ENCODE measurements at places on chromosomes 7 and 10.

DNA sequence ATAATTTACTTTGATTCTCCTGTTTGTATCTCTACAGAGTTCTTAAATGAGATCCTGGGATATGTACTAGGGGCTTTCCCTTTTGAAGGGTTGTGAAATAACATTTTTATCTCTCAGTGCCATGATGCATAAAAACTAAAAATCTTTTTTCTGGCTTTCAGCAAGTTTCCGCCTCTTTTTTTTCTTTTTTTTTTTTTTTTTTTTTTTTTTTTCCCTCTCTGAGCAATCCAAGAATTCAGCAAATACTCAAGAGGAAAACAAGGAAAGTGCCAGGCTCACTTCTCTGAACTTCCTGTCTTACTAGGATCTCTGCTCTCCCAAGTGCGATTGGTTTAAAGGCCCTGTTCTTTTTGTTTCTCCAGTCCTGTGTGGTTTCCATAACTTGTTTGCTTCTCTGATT lies 79.9 kb downstream of the HYCC1 start:
- no peak for DNase-seq

- no peak for DNase-seq
Observed at GRCh38 chr7:150988230-150989226, 2.3 kb upstream of the NOS3 start.

DNA sequence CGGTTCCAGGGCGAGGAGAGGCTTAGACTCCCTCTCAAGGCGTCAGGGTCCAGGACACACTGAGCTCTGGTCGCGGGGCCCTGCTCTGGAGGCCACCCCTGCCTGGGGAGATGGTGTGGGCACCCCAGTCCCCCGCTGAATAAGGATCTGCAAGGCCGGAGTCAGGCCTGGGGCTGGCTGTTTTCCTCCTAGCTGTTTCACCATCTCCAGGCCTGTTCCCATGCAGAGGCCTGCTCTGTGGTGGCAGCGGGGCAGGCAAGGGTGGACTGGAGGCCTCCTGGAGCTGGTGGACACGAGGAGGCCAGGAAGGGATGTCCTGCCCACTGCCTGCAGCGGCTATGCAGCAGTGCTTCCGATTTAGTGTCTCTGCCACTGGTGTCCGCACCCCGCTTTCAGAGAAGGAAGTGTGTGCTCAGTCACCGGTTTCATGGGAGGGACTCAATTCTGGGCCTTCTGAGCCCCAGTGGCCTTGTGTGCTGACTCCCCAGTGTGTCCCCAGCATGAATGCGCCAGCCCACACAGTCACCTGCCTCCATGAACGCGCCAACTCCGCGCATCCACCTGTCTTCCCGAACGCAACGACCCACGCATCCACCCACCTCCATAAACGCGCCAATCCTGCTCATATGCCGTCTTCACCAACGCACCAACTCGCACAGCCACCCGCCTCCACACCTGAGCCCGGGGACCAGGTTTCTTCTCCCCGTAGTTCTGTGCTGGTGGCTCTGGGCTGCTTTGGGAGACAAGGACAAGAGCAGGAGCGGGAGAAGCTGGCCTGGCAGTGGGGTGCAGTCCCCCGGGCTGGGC lies 14.5 kb upstream of the GPR146 start:
- DNase-seq = no peak

DNA sequence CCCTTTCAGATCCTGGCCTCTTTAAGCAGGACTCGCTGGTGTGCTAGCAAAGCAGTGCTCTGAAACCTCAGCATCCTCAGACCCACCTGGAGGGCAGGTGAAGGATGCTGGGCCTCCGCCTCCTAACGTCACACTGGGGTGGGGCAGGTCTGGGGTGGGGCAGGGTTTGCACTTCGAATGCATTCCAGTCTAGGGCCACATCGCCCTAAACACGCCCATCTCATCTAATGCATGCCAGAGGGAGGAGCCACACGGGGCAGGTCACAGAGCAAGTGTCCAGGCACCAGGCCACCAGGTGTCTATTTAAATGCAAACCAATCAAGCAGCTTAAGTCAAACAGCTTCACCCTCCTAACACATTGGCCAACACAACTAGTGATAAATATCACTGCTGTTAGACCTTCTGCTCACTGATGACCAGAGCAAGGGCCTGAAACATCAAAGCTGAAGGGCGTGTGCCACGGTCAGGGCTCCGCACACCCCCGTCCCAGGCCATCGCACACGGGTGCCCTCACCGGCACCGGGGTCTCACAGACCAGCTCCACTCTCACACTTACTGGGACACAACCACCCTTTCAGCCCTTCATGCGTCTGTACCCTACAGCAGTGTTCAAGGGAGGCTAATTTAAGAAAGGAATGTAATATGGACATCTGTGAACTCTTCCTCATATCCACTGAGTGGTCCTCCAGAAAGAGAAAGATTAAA lies 47.1 kb downstream of the DIP2C start:
- no peak for DNase-seq

GRCh38 chr10:106540645-106541044 lies 623.9 kb downstream of the SORCS1 start:
- no peak for DNase-seq

DNA sequence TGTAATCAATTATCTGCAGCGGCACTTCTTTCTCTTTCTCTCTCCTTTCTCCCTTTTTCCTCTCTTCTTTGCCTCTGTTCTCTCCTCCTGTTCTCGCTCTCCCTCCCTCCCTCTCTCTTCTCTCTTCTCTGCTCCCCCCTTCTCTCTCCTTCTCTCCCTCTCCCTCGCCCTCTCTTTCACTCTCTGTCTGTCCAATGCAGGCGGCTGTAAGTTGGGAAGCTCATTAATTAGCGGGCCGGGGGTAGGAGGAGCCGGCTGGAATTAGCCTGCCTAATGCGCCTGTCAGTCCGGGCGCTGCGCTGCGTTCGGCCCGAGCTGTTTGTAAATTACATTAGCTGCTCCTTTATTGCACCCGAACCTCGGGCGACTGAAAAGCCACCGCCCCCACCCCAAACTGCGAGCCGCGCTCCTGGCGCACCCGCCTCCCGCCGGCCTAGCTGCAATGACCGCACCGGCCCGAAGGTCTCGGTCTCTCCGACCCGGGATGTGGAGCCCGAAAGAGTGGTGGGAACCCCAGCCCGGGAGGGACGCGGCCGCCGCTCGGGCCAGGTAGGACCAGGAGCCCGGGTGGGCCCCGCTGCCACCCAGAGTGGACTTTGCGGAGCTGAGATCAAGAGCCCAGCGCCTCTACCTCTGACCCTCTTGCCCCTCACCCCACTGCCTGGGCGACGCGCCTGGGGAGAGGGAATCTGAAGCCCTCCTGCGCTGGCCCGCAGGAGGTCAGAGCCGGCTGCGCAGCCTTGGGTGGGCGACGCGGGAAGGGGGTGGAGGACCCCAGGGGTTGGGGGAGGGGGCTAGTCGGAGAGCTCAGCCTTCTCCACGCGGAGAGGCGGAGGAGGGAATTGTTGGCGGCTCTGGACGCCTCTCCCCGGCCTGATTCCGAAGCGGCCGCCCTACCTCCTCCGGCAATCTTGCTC lies at the start of gene LBX1:
LBX1 (minus strand) TSS at position 198 of the 917 bp plus-strand sequence. CDS start 648 bp downstream, outside the sequence.
- DNase-seq = no peak

DNA sequence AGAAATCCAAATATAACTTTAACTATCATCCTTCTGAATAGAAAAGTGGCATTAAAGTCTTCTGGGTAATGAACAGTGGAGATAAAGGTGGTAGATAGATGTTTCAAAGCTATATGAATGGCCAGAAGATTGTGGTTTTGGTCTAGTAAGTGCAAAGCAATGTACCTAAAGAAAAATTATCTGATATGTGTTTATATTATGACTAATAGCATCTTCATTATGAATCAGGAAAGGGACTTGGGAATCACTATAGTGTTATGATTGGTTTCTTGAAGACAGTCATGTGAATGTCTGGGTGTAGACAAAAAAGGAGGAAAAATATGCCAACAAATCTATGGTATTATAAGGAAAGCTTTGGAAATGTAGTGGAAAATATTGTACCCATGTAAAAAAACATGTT lies 3.0 kb downstream of the ZNF518A start:
- DNase-seq = no peak

DNA sequence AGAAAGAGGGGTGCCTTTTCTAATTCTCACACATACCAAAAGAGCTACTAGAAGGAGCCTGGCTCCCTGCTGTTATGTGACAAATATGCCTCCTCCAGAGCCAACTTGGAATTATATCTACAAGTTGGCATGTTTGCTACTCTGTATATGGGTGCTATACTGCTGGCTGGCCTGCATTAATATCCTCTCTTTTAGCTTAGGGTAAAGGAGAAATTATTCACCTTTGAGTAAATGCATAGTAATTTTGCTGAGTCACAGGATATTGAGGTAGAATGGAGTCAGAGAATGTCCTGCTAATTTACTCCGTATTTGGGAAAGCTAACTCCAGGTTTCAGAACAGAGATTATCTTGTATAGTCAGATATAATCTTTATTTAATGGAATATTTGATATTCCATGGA lies 24.2 kb upstream of the LIPN start:
- DNase-seq = no peak

- DNase-seq = no peak
Observed at GRCh38 chr10:2282202-2282601, 544.9 kb upstream of the ADARB2 start.

GRCh38 chr7:119571666-119572065 lies 701.3 kb upstream of the KCND2 start:
- no peak for DNase-seq

- no peak for DNase-seq
Observed at GRCh38 chr10:70512149-70512639, 33.6 kb downstream of the PALD1 start.

DNA sequence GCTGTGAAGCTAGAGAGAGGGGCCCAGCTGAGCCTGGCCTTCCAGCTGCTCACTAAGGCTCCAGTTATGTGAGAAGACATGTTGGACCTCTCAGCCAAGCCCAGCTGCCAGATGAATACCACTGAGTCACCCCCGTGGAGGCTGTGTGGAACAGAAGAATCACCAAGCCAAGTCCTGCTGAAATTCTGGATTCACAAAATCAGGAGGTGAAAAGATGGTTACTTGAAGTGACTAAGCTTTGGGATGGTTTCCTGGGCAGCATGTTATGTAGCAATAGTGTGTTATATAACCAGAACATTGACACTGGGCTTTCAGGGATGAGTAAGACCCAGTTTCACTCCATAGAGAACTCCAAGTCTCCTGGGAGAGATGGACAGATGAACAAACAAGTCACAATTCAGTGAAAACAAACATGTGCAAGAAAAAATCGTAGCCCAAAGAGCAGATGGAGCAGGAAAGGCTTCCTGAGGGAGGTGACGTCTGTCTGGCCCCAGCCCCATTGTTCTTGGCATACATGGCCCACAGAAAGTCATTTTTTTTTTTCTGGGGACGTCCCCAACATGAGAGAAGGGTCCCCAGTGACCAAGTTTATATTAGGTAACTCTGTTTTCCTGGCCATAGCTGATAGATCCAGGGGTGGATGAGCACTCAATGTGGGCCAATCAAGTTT lies 64.1 kb upstream of the PDZD8 start:
- no peak for DNase-seq

GRCh38 chr10:78747401-78748234 lies 321.1 kb upstream of the ZMIZ1 start:
- no peak for DNase-seq

- no peak for DNase-seq
Observed at GRCh38 chr10:124747745-124748144, 3.6 kb upstream of the FAM53B start.
